ENCODE measurements at places on chromosomes 6 and 20.

DNA sequence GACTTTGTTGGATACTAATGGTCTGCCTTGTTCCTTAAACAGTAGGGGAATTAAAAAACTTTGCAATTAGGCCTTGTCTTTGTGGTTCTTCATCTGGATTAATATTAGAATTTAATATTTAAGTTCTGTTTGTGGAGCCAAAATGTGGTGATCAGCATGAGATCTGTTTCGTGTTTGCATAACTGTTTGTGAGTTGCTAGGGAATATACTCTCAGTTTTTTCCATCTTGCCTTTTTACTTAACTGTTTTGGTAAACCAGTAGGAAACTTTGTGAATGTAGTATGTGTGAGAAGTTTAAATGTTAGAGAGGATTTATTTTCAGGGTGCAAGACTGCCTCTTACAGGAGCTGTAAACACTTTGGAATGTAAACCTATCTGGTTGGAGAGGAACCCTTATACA lies 35.6 kb downstream of the LRRC1 start:
- DNase-seq: no peak

DNA sequence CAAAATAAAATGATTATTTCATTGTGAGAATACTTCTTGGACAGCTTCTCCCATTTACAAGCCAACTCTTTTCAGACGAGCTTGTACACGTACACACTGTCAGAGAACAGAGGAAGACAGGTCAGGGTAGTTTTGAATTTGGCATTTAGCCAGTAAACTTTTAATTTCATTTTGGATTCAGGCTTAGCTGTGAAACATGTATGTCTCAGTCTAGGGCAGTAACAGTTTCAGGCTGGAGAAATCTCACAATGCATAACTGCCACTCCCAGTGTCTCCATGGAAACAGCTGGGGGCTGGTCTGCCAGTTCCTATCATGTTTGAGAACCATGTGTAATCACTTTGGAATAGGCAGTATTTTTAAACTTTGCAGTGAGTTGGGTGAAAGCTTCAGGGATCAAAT lies 22.0 kb upstream of the QKI start:
- DNase-seq: no peak

- no peak for DNase-seq
These were observed 80.8 kb upstream of the MPC1 start for GRCh38 chr6:166463359-166464067.

- DNase-seq: no peak
These were observed 5.9 kb downstream of the SMAP1 start for GRCh38 chr6:70673601-70674000.

GRCh38 chr20:14888134-14888533 lies 550.7 kb upstream of the FLRT3 start:
- no peak for DNase-seq

DNA sequence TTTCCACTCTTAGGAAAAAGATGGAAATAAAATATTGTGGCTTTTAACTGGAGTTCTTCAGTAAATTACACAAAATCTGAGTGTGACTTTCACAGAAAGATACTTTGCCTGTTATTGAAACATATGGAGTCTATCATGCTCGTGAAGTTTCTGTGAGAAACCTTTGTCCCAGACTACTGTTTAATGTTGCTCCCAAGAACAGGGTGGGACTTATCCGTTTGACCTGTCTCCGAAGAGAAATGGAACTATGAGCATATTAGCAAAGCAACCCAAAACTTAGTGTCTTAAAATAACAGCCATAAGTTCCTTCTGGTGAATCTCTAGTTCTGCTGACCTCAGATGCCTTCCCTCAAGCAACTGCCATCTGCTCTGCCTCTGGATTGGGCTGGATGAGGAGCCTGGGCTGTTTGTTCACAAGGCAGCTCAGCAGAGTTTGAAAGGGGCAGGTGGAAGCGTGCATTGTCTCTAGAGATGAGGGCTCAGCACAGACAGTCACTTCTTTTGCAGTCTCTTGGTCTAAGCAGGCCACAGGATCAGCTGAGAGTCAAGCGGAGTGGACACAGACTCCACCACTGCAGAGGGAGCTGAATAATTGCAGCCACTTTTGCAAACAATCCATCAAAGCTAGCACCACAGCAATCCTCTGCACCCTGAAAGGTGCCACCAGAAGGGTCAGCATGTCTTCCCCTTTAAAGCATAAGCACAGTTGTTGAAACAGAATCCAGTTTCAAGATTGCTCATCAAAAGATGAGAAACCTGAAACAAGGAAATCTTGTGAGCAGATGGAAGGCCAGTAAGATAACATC lies 52.8 kb downstream of the MYB start:
- DNase-seq: no peak

DNA sequence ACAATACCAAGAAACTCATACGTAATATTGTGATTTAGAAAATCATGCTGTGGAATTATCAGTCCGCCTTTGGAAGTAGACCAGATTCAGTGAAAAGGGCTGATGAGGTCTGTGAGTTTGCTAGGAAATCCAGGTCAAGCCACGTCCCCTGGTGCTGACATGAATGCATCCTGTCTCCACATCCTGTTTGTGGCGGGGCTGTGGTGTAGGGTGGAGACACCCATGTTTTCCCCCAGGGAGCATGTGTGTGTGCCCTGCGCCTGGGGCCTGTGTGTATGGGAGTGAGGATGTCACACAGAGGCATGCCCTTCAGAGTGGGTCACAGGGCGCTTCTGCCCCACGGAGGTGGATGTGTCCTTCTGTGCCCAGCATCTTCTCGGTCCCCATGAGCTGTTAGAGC lies 109.1 kb downstream of the SASH1 start:
- no peak for DNase-seq

DNA sequence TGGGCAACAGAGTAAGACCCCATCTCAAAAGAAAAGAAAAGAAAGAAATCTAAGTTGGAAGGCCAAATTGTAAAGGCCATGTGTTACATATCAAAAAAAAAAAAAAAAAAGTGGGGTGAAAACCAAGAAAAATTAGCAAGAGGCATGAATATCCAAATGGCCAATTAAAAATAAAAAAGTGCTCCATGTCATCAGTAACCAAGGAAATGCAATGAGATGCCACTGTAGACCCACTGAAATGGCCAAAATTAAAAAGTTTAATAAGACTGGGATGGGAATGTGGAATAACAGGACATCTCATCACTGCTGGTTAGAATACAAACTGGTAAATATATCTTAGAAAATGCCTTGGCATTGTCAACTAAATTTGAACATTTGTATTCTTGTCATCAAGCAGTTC lies 30.1 kb upstream of the BCLAF1 start:
- no peak for DNase-seq

DNA sequence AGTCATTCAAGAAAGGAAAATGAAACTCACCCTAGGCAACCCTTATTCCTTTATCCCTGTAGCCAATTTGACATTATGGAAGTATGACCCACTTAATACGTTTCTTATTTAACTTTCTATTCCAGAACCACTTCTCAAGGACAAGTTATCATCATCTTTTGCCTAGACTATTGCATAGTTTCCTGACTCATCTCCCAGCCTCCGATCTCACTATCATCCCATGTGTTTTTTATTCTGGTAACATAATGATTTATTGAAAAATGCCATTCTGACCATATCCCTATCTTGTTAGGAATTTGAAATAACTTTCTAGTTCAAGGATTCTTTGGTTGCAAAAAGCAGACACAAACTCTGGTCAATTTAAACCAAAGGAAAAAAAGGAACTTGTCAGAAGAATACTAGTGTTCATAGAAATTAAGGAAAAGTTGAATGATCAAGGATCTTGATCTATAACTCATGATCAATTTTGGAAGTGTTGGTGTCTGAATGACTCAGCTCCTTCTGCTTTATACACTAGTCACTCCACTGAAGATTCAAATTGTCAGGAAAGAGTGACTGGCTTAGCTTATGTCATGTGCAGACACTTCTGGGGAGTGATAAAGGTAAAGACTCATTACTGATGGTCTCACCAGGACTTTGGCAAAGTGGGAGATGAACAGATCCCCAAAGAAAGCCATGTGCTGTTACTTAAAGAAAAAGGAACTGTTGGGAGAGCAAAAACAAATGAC lies 8.5 kb upstream of the TINAG start:
- DNase-seq: no peak

DNA sequence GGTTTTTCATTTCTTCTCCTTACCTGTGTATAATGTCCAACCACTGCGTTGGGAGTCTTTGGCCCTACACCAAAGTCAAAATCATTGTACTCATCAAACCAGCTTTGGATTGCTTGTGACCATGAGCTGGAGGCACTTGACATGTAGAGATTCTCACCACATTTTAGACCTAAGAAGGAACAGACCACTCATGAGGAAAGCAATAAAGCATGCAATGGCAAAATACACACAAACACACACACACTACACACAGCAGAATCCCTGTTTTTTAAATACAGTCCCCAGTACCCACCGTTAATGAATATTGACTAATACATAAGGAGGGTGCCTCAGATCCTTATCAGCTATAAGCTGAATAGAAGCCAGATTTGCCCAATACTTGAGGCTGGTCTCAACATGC lies 10.5 kb downstream of the CRISP3 start:
- no peak for DNase-seq

DNA sequence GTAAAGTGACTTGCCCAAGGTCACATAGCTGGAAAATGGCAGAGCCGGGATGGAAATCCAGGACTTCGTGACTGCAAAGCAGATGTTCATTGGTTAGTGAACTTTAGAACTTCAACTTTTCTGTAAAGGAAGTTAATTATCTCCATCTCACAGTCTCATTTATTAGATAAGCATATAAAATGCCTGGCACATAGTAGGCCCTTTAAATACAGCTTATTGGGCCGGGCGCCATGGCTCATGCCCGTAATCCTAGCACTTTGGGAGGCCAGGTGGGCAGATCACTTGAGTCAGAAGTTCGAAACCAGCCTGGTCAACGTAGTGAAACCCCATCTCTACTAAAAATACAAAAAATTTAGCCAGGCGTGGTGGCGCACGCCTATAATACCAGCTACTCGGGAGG lies 1.7 kb upstream of the MMP9 start:
- DNase-seq: no peak

DNA sequence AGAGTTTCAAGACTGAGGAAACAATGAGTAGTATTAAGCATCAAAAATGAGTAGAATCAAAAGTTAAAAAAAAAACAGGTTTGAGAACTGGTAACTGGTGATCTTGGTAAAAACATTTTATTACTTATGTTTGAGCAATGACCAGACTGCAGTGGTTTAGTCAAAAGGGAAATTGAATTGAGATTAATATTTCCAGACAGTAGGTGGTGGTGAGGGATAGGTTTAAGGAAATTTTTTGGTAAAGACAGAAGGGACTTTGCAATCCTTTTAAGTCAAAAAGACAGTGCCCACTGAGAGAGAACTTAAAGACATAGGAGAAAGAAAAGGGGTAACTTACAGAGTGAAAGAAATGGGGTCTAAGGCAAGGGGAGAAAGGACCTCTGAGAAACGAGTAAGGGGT lies 156.9 kb downstream of the ASCC3 start:
- DNase-seq: no peak

DNA sequence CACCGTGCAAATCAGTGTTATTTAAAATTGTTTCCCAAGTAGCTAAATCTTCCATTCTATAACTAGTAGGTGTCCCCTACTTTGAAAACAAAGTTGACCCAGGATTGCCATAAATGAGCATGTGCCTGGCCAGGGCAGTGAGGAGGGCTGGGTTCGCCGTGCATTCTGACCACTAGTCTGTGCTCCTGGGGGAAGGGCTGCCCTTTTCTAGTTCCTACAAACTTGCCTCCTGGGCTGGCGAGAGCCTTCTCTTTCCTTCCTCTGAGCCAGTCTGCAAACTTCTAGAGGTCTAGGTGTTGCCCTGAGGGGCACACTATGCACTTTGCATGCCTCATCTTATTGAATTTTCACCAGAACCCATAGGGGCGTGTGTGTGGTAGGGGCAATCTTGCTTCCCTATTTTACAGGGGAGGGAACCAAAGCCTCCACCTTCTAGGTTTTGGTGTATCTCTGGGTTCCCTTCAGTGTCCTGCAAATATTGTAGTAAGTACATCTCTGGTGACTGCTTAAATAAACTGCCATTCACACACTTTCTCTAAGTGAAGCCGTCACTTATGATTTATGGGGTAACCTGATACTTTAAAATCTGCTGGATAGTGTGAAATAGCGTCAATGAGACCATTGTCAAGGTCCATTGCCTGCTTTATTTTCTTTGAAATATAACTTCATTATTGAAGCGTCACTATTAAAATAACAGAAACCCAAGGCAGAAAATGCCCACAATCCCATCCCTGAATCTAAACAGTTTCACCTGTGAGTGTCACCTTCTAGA lies 42.2 kb downstream of the CDH26 start:
- no peak for DNase-seq

GRCh38 chr20:61168605-61169004 lies 83.5 kb upstream of the CDH4 start:
- no peak for DNase-seq

DNA sequence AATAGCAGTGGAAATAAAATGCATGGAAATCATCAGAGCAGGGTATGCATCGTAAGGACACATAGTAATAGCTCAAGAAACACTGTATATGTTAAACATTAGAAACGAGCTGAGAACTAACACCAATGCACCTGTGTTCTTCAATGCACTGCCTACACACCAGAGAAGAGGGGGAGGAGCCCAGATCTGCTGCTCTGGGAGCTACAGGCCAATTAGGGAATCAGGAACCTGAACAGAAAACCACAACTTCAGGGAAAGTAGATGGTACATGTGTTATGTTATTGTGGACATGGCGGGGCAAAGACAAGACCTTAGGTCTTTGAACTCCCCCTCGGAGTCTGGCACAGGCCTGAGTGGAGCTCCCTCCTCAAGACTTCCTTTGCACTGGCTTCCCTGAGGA lies 39.7 kb downstream of the RIPOR3 start:
- DNase-seq: no peak

- no peak for DNase-seq
These were observed 10.8 kb downstream of the NCOA5 start for GRCh38 chr20:46078954-46079353.

DNA sequence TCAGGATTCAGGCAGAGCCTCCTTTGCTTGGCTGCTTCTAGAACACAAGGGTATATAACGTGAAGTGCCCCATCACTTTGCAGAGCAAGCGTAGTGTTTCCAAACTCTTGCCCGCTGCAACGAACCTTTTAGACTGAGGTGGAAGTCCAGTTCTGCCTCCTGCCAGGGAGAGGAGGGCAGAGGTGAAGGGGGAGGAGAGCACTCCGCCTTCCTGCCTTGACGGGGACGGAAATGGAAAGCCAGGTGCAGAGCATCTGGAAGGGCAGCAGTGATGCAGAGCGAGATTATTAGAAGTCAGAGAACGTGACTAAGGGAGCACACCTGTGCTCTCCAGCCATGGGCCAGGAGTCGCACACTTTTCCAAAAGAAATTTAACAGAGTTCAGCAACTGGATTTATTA lies 63.4 kb downstream of the RREB1 start:
- DNase-seq: no peak

- no peak for DNase-seq
These were observed 851 bp downstream of the SNX5 start for GRCh38 chr20:17967521-17968365.
